ENCODE measurements at places on chromosomes 1 and 21.

GRCh38 chr1:241611063-241611462, 29.1 kb downstream of the CHML start:
- no peak for DNase-seq

- no peak for DNase-seq
Observed at GRCh38 chr1:43711524-43712386, 4.4 kb downstream of the ST3GAL3 start.

GRCh38 chr1:156667610-156667967, 9.6 kb downstream of the NES start:
- no peak for DNase-seq

GRCh38 chr1:48773133-48773532, 3.6 kb downstream of the BEND5 start:
- no peak for DNase-seq
